ENCODE measurements at places on chromosomes 2 and 18.
A peak's percentile ranks its signal among the peaks of the same experiment; 100 is the strongest.

DNA sequence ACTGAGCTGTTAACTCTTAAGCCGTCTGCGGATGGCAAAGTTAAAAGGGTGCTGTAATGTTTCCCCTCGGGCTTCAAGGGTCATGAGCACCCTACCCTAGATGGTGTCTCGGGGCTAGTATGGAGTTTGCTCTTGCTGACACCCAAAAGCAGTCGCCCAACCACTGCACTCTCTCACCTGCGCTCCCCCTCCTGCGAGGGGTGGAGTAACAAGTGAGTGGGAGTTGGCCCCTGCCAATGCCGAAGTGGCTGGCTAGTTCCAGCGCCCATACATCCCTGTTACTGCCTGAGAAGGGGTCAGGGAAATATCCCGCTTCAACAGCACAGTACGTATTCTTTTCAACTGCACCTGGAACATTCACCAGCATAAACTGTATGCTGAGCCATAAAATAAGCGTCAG, 47.5 kb downstream of the FAM117B start:
- no peak for DNase-seq

- DNase-seq: no peak
These were observed 130.6 kb downstream of the CLIP4 start for GRCh38 chr2:29245742-29246382.

GRCh38 chr2:65204461-65205210, 23.0 kb upstream of the ACTR2 start:
- peak; percentile 36 for DNase-seq

DNA sequence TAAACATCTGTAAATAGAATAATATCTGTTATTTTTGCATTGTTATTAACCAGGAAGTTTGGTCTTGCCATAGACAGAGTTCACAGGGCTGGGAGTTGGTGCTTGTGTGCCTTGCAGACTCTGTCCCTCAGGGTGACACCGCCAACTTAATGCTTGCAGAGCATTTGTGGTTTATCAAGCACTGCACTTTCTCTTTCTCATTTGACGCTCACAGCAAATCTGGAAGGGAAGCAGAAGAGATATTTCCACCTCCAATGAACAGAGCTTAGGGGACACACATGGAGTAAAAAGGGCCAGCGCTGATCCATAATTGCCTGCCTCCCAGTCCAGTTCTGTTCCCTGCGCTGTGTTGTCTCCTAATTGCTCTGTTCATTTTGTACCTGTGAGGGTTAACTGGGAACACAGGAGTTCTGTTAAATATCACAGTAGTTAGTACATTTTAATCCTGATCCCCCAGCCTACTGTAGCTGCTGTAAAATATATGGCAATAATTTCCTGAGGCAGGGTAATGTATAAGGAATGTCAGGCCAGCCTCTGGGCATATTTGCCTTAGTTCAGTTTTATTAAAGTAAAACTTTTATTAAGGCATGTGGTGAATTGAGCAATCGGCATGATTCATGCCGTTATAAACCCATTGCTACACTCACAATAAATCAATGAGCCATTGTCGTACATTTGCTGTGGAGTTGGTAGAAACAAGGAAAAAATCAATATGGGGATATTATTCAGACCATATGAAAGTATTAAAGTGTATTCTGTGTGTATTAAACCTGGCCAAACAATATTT, 182.5 kb upstream of the OSR1 start:
- DNase-seq: no peak

GRCh38 chr2:98479371-98479770, 34.7 kb downstream of the INPP4A start:
- DNase-seq: no peak

GRCh38 chr2:48588745-48589144, 28.9 kb upstream of the GTF2A1L start:
- DNase-seq: no peak

DNA sequence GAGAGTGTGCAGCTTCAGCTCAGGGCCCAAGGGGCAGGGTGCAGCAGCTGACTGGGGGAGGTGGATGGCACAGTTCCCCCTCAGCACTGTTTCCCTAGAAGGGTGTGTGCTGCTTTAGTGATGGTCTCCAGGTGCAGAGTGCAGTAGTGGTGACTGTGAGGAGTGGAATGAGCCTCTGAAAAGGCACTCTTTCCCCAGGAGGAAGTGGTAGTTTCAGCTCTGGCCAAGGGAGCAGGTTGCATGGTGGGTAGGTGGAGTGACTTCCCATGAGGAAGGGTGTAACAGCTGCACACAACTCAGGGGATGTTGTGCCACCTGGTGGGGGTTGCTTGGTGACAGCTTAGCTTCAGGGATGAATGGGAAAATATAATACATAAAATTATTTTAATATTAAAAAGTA, 251.5 kb upstream of the NXPH2 start:
- DNase-seq: no peak

DNA sequence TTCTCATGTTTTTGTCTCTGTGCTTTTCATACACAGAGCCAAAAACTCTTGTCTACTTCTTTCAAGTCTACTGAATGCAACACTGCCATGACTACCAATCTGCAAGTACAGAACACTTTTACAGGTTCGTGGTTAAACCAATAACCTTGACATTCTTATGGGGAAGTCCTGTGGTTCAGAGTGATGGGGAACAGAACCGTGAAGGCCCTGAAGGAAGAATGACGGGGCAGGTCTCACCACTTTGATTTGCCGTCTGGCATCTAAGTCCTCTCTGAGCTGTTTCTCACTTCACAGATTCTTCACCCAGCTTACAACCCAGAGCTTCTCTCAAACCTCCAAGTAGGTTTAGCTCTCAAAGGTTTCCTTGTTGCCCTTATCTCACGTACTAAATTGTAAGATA, 117.5 kb upstream of the SNTG2 start:
- DNase-seq: no peak

- no peak for DNase-seq
These were observed 99.2 kb upstream of the ASAP2 start for GRCh38 chr2:9107168-9108025.

DNA sequence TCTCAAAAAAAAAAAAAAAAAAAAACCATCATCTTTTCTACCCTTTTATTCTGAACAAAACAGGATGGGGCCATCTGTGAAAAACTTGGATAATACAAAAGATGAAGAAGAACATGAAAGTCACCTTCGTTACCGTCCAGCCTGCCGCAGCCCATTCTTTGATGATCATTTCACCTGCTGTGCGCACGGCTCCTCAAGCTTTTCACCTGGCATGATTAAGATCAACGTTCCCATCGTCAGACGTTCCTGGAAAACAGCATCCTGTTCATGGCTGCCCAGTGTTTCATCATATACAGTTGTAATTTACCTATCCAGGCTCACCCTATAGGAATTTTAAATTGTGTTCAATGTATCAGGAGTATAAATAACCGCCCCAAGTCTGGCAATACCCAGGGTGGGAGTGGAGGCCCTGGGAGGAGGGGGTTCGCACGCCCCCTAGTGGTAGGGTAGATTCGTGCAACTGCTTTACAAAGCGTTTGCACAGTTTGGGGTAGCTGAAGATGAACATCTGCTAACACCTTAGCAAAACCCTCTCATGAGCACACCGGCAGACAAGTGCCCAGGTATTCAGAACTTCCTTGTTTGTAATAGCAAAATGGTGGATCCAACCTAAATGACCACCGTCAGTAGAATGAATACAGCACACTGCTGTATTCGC, 49.0 kb upstream of the GLI2 start:
- DNase-seq: peak; percentile 12

DNA sequence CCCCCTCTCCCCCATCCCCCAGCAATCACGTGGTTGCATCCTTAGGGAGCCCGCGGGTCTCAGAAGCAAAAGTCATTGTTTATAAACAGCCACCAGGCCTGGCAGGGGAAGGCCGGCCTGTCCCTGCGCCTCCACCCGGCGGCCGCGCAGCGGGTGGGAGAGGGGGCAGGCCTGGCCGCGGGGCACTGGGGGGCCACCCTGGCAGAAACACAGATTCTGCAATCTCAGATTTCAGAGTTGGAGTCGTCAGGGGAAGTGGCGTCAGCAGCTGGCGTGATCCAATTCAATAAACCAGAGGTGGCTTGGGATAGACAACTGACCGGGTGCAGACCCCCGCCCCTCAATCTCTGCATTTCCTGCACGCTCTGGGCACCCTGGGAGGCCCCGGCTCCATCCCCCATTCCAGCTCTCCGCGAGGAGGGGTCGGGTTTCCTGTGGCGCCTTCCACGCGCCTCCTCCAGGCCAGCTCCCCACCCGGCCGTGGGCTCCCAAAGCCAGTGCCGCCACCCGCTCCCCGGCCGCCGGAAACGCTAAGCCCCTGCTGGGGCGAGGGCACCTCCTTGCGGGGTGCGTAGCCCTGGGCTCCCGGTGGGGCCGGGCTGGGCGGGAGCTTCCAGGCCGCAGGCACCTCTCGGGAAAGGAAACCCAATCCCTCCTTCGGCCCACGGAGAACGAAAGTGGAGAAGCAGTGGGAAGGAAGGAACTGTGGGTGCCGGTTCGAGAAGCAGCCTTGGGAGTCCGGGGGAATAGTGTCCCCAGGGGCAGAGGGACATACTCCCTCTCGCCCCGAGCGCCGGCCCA, 1.1 kb downstream of the BIN1 start:
- DNase-seq: no peak

DNA sequence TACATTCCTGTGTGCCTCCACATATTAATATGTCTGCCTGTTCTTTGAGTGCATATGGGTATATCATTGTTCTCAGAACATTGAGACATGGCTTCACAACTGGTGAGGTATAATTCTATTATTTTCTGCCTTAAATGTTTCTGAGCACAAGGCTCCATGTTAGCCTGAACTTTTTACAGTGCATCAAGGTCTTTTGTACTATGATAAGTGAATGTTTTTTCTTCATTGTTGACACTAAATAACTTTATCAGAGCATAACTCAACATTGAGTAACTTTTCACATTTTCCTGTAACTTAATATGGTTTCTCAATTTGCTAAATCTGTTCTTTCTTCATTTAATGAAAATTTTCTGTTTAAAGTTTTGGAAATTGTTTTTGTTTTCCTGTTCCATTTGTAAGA, 262.9 kb downstream of the HNMT start:
- no peak for DNase-seq

- no peak for DNase-seq
These were observed 56.5 kb downstream of the KCNE4 start for GRCh38 chr2:223108351-223109050.

DNA sequence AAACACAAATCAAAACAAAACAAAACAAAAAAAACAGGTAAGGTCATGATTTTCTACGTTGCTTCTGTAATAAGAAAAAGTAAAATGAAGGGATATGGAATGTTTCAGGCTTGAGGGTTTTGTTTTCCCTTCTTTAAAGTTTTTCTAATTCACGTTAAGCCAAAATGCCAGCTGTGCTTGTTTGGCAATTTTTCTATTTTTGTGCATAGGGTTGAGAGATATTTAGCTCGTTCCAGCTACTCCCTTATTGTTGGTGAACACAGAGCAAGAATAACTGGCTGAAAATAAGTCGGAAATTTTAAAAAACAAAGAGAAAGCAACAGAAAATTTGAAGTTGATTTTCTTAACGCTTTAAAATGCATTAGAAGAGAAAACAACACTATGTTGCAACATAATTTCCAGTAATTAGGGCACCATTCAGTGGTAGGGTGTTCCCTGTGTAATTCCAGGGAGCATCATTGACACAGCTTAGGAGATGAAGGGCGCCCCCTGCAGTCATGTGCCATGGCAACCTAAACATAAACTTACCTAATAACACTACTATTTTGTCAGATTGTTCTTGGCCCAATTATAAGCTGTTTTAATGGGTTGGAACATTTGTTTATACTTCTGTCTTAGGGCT, 99.5 kb downstream of the DTNA start:
- peak; percentile 61 for DNase-seq

- DNase-seq: no peak
These were observed 45.8 kb downstream of the MBP start for GRCh38 chr18:77086656-77087392.

GRCh38 chr2:192957425-192957824, 762.7 kb upstream of the TMEFF2 start:
- no peak for DNase-seq

- DNase-seq: no peak
These were observed 24.0 kb downstream of the CCDC85A start for GRCh38 chr2:56207760-56208159.

DNA sequence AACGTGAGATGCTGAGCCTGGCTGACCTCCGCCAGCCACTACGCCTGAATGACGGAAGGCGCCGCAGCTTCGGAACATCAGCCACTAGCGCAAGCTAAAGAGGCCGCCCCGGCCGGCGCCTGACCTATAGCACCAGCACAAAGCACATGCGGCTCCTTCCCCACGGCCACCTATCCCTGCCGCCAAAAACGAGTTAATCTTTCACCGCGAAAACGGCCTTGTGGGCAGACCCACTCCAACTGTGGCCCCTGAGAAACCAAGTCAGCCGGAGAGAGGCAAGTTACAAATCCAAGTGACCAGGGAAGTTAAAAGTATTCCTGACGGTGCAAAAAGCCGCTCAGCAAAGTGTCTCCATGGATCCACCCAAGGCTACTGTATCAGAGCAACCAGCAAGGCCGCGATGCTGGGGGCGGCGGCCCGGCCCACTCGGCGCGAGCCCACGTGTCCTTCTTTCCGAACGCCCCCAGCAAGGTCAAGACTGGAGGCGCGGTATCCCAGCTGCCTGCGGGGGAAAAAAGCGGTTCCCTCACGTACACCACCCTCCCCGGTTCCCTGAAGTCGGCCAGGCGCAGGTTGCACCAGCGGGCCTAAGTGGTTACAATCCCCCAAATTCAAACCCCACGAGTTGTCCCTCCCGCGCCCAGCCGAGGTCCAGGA, 575 bp downstream of the HSPD1 start:
- peak; percentile 86 for DNase-seq

- no peak for DNase-seq
These were observed 12.1 kb downstream of the LYPD6 start for GRCh38 chr2:149342509-149342908.

GRCh38 chr2:179340678-179341077, 76.0 kb upstream of the SESTD1 start:
- DNase-seq: no peak

- no peak for DNase-seq
These were observed 170.0 kb downstream of the EPHA4 start for GRCh38 chr2:221402072-221402471.

- peak; percentile 53 for DNase-seq
These were observed 438 bp downstream of the HSPE1 start for GRCh38 chr2:197500503-197501131.

DNA sequence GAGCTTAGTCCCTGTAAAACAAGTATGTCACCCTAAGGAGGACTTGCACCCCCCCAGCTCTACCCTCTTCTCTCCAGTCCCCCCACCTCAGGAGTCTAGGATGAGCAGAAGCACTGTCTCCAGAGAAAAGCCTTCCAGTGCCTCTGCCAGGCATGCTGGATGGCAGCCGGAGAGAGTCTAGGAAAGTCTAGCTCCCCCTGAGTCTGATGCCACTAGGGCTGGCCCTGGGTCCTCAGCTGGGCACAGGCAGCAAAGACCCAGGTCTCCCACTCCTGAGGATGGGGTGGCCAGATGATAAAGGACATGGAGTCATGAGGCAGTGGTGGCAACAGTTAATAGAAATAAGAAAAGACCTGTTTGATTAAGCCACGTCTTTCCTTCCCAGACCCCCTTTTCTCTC, 225.6 kb downstream of the CYP26B1 start:
- DNase-seq: no peak

All from erythroblast (primary cell).